ENCODE measurements at places on chromosomes 2 and 18. TPM values are rescaled to one million over a fixed set of nuclear protein-coding genes. Genes with fewer than 3 reads are reported as not detected.

GRCh38 chr2:159774370-159774990 is 23.5 kb downstream of the CD302 start:
- DNase-seq = no peak

GRCh38 chr18:25230658-25231326 is 121.2 kb downstream of the ZNF521 start:
- DNase-seq = peak; percentile 88

DNA sequence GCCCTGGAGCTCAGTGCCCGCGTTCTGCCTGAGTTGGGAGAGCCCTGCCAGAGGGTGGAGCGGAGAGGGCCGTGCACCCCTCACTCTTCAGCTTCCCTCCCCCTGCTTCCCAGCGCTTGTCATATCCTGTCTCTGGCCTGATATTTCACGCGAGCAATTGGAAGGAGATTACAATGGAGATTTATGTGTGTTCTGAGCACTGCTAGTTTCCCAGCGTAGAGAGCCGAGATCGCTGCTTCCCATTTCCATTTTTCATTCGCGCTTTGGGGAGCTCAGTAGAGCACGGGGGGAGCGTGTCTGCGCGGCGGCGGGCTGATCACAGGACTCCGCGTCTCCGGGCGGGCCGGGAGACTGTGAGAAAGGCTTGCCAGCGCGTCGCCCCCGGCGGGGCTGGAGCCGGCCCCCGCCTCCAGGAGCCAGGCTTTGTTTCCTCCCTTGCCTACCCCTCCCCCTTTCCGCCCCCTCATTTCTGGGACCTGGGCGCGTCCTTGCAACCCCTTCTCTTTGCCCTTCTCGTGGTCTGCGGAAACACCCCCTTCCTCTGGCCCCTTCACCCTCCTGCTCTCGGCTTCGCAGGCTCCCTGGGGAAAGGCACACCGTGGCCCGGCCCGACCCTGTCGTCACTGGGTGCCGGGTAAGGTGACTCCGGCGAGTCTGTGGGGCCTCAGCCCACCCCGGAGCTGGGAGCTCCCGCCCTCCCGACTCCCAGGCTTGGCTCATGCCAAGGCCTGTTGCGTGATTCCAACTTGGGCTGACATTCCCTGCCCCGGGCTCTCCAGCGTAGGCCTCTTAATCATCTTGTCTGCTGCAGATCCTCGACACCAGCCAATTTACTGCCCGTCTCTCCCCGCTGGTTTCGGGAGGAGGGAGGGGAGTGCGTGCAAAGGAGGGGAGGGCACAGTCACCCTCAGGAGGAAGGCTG is 5.8 kb downstream of the DLX2 start:
- peak; percentile 21 for DNase-seq

- DNase-seq = no peak
These were observed 28.9 kb upstream of the ACTR2 start for GRCh38 chr2:65198737-65199136.

DNA sequence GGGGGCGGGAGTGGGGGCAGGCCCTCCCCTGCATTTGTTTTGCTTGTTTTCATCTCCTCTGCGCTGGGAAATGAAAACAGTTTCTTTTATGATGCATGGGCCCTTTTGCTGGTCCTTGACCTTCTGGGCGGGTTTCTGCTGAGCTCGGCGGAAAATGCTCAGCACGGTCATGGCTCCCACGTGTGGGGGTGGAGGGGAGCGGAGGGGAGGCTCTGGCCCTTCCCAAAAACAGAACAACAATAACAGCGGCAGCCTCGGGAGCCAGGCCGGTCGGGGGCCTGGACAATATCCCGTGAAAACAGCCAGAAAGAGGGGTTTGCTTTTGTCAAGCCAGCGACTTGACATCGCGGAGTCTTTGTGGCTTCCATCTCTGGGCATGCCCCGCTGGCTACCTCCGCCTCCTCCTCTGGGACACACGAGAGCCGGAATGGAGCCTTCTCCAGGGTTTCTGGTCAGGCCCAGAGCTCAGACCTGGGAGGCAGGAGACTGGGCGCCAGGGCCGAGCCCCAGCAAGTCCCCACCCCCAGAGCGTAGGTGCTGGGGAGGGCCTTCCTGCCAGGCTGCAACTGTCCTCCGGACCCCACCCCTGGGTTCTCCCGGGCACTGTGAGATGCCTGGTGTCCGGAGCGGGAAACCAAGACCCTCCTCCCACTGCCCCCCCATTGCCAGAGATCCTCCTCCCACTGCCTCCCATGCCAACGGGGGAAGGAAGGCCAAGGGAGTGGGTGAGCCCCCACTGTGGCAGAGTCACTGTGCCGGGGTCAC is 35.9 kb upstream of the SNED1 start:
- DNase-seq = peak; percentile 95

GRCh38 chr2:71358931-71359671 is 27.5 kb downstream of the ZNF638 start:
- no peak for DNase-seq

GRCh38 chr18:31301201-31301655 is 16.7 kb upstream of the DSG1 start:
- no peak for DNase-seq

SIX3 gene
- polyA plus RNA-seq = not detected

- no peak for DNase-seq
These were observed 1412.0 kb upstream of the ZEB2 start for GRCh38 chr2:145931781-145932395.

GRCh38 chr2:175884697-175885393 is 117.2 kb downstream of the LNPK start:
- DNase-seq = no peak

CREB1 gene
- 83.4 TPM for polyA plus RNA-seq

TEKT4 gene
- polyA plus RNA-seq = 2.8 TPM

- DNase-seq = no peak
These were observed 20.8 kb upstream of the MGAT5 start for GRCh38 chr2:134232868-134233727.

HS1BP3 gene
- polyA plus RNA-seq = 15.2 TPM

GRCh38 chr2:47867205-47867604 is 39.1 kb downstream of the FBXO11 start:
- DNase-seq = peak; percentile 47

DNA sequence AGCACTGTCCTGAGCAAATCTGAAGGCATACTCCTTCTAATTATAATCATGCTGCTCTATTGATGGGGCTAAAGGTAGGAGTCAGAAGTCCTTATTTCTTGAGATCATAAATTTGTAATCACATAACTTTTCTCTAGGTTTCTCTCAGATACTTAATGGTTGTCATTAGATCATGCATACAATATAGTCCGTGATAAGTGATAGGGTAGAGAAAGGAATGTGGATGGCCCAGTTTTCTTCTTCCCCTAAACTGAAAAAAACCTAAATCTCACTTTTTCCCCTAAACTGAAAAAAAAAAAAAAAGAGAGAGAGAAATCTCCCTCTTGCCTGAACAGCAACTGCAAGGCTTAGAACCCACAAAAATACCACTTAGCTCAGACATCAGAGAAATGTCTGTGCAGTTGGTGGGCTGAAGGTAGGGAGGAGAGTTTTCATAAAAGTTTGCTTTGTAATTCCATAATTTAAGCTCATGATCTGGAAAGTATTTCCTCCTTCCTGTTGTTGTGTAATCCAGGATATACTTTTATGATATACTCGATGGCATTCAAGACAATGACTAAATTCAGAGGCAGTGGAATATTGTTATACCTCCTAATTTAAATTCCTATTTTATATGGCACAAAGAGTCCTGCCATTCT is 79.3 kb upstream of the ITPRID2 start:
- DNase-seq = no peak

DNA sequence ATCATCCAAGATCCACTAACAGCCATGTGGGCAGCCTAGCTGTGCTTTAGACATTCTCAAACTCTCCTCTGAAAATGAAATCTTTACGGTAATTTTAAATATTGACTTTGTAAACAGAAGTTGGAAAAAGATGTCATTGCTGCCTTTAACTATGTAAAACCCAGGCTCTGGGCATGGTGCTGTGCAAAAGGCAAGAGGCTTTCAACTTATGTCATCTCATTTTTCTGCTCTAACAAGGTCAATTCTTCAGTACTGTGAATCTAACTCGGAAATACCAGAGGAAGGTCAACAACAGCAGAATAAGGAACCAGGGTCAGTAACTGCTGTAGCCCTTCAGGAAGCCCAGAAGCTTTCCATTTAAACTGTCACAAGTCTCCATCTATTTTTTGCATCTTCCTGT is 37.0 kb upstream of the MPP4 start:
- DNase-seq = no peak

DNA sequence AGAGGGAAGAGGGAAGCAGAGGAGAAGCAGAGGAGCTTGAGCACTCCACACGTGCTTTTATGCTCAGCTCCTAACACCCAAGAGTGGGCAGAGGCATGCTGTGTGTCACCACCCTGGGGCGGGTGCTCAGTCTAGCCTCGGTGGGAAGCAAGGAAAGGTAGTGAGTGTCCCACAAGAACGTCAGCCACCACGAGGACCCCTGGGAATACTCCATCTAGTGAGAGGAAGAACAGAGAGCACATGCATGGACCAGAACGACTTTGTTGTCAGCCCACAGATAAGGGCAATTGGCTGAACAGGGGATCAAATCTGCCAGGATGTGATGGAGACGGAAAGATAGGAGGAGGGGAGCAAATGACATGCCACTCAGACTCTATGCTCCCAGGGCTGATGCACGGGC is 83.4 kb downstream of the XDH start:
- DNase-seq = no peak

GRCh38 chr2:669323-669722 is 7.9 kb downstream of the TMEM18 start:
- DNase-seq = no peak

- DNase-seq = no peak
These were observed 42.0 kb downstream of the ABHD3 start for GRCh38 chr18:21662581-21662980.

- no peak for DNase-seq
These were observed 857 bp downstream of the DYM start for GRCh38 chr18:49459404-49460171.

ECEL1 gene
- polyA plus RNA-seq = 0.30 TPM

TMEM198 gene
- polyA plus RNA-seq = 2.0 TPM

RRM2 gene
- polyA plus RNA-seq = 56.2 TPM

DNA sequence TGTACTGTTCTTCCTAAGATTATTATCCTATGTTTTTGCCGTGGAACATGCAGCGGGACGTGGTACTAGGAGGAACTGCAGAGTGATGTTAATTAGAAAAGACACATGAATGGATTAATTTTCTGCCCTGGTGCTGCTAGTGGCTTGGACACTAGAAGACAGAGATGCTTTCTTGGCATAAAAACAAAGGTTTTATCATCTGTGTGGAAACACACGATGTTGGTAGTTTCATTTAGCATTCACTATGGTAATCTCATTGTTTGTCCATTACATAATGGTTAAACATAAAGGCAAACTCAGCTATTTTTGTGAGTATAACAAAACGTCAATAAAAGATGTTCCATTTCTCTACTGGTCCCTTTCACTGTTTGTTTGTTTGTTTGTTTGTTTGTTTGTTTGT is 22.8 kb downstream of the COL6A3 start:
- no peak for DNase-seq

NCKAP1 gene
- polyA plus RNA-seq = 107 TPM

- no peak for DNase-seq
These were observed 27.6 kb upstream of the CDC42EP3 start for GRCh38 chr2:37698931-37699481.

QPCT gene
- 19.5 TPM for polyA plus RNA-seq

MDH1B gene
- 6.2 TPM for polyA plus RNA-seq

DNA sequence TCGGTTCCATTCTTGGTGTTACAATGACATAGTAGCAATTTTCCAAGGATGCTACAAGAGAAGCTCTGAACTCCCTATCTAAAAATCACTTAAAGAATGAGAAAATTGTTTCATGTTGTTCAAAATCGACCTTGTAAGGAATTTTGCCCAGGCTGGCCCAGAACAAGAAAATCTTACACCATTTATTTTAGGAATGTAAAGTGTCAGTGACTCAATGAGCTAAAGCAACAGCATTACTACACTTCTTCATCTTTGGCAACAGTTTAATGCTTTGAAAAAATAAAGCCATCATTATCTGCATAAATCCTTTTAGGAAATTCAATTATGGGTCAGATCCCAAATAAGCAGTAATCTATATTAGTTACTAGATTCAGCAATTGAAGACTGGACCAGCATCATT is 38.6 kb downstream of the SLC25A12 start:
- no peak for DNase-seq

IL37 gene
- 0.65 TPM for polyA plus RNA-seq

ALPP gene
- not detected for polyA plus RNA-seq

SYT4 gene
- polyA plus RNA-seq = 0.97 TPM

ANO7 gene
- 2.3 TPM for polyA plus RNA-seq

SNTG2 gene
- polyA plus RNA-seq = 0.44 TPM

DNA sequence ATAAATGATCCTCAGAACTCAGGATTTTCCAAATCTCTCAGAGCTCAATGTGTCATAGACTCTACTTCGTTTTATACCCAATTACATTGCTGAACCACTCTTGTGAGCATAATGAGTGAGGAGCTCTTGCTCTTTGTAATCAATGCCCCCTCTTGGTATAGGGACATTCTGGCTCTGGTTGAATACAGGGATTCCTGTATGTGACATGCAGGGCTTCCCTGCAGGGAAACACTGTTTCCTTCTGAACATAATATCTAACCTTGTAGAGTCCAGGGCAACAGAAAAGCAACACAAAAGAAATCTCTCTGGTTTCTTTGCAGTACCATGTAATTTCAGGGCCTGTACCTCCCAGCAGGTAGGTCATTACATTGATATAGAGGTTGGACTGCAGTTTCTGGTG is 101.5 kb downstream of the CPS1 start:
- no peak for DNase-seq
